ENCODE measurements at places on chromosomes 5 and 9. TPM values are rescaled to one million over a fixed set of nuclear protein-coding genes. Genes with fewer than 3 reads are reported as not detected.

DNA sequence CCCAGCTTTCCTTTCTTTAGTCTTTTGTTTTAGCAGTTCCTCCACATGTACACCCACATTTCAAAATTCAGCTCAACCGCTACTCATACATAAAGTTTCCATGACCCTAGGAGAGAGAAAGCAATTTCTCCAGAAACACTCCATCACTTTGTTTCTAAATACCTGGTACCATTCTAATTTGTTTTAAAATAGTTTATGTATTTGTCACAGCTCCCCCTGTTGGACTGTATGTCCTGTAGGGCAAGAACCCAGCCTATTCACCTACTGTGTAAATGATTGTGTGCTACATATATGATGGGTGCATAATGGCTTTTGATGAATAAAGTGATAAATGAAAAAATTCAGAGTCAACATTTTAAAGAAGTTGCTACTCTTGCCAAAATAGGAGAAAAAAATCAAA is 139.1 kb downstream of the COX7C start:
- no peak for DNase-seq

DNA sequence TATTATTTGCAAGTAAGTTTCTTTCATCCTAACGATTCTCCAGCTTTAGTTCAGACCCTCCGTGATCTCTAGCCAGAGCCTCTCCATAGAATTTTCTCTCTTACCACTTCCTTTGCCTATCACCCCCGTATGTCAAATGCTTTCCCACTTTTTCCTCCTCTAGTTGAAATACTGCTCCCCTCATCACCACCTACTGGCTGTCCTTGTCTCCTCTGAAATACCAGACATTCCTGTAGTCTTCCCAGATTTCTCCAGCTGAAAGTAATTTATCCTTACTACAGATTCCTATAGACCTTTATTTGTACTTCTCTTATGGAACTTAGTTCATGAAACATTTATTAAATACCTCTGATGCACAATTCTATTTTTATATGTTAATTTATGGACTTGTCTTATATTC is 36.0 kb upstream of the GLIPR2 start:
- DNase-seq = peak; percentile 64

GRCh38 chr5:157984611-157985010 is 125.7 kb upstream of the CLINT1 start:
- DNase-seq = no peak

- DNase-seq = no peak
Measured at GRCh38 chr9:108677776-108678175, 178.0 kb downstream of the ACTL7B start.

Gene LCN10
- not detected for total RNA-seq

Gene PCDHGA3
- not detected for total RNA-seq
